RPMI8226 (cell line): ENCODE measurements at places on chromosomes 1 and 21.

GRCh38 chr1:221234791-221235190, 355.5 kb downstream of the HLX start:
- no peak for DNase-seq

GRCh38 chr1:184352776-184353175, 34.1 kb upstream of the C1orf21 start:
- no peak for DNase-seq

DNA sequence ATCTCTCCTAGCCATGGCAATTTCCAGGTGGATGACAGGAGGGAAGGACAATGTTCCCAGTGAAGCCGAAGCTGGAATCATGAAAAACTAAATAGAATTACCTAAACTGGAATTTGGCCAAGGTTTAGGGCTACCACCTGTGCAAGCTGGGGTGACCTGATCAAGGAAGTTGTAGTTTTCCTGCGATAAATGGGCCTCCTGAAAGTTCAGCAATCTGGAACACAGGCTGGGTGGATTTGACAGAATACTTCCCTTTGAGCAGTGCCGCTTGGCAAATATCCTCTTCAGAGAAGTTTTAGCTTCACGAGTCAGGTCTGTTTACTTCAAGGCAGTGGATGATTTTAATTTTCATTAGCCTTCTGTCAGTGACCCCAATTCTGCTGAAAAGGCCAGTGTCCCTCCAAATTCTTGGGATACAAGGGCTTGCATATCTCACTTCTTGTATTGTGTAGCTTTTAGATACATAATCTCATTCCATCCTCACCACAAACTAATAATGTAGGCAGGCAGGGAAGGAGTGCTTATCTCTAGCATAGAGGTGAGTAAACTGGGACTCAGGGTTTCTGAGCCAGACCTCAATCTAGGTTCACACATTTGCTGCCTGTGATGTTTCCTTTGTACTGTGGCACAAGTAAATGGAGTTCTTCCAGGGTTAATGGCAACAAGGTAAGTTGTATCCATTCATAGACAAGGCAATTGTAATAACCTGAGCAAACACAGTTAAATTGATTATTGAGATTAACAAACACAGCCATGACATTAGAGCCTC, 349.4 kb downstream of the NUF2 start:
- no peak for DNase-seq

DNA sequence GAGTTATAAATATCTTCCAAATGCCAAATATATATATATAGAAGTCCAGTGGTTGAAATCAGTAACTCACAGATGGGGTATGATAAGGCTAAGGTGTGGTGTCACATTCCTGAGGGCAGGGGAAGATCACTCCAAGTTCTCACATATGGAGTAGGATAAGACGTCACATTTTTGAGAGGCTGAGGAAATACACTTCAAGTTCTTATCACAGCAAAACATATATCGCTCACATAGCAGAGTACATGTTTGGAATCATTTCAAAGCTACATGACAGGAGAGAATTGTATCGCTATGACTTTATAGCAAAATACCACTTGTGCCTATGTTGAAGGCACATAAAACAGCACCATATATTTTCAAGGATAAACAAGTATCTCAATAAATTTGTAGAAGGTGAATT, 55.1 kb downstream of the RBM11 start:
- no peak for DNase-seq

DNA sequence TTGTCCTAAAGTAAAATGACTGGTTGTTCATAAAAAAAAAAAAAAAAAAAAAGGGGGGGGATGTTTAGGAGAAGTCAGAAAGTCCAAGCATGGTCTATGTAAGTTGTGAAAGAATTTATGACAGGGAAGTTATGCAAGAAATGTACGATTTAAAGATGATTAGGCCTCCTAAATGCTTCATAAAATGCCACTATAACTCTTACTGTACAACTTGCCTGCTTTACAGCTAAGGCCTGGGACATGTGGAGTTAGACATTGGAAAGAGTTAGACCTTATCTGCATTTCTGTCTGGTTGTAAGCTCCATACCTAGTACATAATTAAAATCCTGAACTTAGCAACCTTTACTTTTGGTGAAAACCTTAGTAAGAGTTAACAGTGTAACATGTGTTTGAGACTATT, 150.0 kb downstream of the TPR start:
- no peak for DNase-seq

DNA sequence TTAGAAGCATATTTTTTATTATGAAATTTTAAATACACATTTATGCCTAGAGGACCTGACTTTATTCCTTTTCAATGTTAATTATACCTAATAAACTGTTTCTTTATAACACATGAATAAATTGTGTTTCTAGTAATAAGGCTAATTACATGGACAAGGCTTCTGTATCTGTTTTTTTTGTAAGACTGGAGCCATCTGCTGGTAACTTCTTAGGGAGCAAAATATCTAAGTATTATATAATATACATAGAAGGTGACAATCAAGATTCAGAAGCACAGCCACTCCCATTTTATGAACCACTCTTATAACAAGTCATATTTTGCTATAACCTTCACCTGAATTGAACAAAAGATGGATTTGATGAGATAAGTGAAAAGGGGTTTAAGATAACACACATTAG, 84.2 kb downstream of the LBR start:
- DNase-seq = peak; percentile 21

GRCh38 chr1:161082483-161082882, 6.9 kb downstream of the NECTIN4 start:
- DNase-seq = no peak

GRCh38 chr1:239555350-239555749, 169.0 kb downstream of the CHRM3 start:
- no peak for DNase-seq

DNA sequence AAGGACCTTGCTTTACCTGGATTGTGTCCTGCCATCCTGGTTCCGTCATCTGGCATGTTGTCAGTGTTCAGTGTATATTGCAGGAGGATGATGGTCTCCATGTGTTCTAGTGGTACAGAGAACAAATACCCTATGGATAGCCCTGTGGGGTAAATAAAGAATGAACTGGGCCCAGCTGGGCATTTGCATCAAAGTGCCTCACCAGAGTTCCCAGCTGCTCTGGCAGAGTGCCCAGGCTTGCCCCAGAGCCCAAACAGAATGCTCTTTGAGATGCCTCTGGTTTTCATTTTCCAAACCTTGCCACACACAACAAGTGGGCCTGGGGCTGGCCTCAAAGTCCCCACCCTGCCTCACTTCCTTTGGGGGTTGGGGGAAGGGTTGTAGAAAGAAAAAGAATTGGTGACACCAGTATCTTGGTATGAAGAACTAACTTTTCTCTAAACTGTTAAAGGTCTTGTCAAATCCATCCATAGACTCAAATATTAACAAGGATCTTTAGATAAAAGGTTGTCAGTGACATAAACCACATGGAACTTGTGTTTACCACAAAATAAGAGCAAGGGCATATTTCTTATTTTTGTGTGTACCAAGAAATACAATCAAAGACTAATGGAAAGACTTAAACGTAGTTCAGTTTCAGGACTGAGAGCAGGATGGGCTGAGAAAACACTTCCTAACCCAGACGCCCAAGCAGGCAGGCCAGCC, 82.2 kb downstream of the LMO4 start:
- DNase-seq = peak; percentile 53

DNA sequence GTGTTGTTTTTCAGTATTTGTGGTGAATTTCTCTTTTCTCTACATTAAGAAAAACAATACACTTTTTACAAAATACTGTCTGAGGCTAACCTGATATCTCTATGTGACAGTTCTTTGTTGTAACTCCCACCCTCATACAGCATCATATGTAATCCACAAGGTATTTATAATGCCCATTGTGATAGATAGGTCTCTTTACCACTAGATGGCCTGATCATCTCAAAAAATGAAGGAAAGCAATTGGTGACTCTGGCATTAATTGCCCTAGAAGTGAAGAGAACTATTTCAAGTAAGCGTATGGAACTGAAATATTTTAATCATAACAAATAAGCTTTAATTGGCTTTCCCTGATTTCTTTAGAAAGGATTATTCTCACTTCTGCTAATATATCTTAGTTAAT, 36.2 kb upstream of the HFM1 start:
- no peak for DNase-seq

DNA sequence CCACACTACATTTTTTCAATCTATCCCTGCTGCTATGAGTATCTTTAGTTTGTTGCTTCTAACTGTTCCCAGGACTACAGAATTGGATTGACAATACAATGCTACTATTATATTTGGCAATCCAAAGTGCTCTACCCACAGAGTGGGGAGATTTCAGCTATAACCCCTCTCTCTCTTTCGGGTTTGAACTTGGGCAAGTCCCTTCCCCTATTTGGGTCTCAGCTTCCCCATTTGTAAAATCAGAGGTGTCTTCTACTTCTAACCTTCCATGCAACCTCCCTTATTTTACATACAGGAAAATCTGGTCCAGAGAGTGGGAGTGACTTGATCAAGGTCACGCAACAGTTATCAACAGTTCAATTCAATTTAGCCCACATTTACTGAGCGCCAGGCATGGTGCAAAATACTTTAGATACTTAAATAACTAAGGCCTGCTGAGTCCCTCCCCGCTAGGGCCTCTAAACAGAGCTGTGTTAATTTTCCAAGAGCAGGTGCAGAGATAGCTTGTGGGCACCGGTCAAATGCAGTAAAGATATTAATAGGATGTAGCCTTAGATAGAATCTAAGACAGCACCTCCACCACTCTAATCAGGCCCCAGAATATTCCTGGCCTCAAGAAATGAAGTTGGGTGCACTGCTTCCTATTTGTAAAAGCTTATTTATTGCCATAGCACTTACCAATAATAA, 9.4 kb upstream of the GPX7 start:
- no peak for DNase-seq

DNA sequence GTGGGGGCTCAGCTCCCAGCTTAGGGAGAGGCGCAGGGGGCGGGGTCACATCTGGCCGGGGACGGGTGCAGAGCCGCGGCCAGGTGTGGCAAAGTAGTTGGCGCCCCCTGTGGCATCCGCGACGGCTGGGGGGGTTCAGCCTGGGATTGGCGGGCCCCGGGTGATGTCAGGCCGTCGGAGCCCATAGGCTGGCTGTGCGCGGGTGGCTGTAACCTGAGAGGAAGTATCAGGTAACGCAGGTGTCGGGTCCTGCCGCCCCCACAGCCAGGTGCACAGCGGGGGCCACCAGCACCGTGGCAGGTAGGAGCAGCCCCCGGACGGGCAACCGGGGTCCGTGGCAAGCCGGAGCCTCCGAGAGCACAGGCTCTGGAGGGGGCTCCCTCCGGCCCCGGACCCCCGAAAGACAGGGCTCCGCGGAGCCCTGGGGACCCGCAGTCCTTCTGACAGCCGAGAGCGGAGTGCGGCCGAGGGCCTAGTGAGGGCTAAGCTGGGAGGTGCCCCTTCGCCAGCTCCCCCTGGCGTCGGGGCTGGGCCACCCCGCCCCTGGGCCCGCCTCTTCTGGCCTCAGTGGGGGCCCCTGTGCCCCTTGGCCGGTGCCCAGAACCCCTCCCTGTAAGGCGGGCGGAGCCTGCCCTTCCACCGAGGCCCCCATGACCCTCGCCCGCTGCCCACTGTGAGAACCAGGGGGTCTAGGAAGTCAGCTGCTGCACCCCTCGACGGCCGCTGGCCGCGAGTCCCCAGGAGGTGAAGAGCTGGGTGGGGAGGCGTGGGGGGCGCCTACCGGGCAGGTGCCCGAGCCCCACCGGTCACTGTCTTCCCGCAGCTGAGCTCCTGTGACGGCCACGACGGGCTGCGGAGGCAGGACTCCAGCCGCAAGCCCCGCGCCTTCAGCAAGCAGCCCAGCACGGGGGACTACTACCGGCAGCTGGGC, 17.9 kb downstream of the TNFRSF25 start:
- DNase-seq = peak; percentile 73

GRCh38 chr21:37605006-37605405, 238.4 kb downstream of the DYRK1A start:
- no peak for DNase-seq

DNA sequence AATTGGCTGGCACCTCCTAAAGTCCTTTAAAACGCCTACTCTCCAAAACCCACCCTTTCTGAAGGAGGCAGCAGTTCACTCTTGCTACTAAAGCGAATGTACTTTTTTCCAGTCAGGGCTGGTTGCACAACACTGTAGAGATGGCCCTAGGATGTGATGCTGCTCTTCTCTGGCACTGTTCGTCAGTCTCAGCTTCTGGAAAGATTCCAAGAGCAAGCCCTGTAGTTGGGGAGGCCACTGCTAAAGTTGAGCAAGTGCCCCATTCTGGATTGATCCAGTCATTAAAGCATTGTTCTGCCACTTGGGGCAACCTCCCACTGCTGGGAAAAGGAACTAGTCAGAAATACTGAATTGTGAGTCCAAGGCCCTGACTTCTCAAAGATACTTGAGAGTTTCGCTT, 28.5 kb upstream of the KCNQ4 start:
- no peak for DNase-seq

GRCh38 chr1:33709783-33710718, 153.8 kb upstream of the HMGB4 start:
- DNase-seq = no peak

GRCh38 chr1:44238660-44239059, 25.4 kb downstream of the DMAP1 start:
- no peak for DNase-seq

DNA sequence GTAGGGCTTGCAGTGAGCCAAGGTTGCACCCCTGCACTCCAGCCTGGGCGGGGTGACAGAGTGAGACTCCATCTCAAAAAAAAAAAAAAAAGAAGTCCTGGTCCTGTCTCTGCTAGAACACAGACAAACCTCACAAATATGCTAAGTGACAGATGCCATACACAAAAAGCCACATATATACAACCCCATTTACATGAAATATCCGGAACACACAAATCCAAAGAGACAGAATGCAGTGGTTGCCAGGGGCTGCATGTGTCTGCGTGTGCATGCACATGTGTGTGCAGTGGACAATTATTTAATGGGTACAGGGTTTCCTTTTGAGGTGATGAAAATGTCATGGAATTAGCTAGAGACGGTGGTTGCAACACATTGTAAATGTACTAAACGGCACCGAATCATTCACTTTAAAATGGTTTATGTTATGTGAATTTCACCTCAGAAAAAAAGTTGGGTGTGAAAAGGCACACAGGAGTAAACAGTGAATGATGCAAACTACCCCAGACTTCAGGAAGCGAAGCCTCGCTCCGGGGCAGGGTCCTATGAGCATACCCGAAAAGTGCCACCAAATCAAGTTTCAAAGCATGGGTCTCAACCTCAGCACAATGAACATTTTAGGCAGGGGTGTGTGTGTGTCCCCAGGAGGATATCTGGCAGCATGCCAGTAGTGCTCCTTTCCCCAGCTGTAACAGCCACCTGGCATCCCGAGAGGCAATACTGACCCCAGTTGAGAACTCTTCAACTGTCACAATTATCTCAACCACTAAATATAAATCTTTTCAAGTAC, 48.3 kb downstream of the GNB1 start:
- peak; percentile 98 for DNase-seq

DNA sequence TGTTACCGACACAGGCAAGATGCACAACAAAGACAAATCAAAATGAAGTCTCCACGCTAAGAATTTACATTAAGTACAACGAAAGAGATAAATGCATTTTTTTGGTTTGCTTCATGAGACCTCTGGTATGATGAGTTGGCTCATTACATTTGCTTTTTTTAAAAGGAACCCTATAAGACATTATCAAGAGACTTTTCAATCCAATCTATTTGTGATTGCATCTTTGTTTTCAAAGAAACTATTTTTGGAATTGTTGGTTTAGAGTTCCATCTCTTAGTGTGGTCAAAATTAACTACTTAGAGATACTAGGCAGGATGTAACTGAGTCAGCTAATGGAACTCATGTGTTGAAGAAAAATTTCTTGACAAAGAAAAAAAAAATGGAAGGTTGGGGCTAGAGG, 200.1 kb downstream of the ZC3H11B start:
- no peak for DNase-seq
